ENCODE measurements at places on chromosomes 3 and 15.

- peak; percentile 76 for DNase-seq
These were observed 10.2 kb upstream of the PLXND1 start for GRCh38 chr3:129616713-129617112.

GRCh38 chr3:141129541-141130011 lies 78.4 kb downstream of the SPSB4 start:
- no peak for DNase-seq

DNA sequence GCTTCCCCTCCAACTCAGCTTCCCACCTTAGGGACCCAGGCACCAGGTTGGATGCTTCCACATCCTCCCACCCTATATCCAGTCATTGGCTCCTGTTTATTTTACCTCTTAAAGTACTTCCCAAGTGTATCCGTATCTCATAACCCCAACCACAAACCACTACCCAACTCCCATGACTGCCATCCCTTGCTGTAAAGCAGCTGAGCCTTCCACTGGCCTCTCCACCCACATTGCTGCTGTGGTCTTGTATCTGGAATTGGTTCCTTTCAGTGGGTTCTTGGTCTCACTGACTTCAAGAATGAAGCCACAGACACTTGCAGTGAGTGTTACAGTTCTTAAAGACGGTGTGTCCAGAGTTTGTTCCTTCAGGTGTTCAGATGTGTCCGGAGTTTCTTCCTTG lies 79.8 kb upstream of the HRH1 start:
- DNase-seq: no peak

GRCh38 chr3:30648670-30649357 lies 42.4 kb downstream of the TGFBR2 start:
- no peak for DNase-seq

DNA sequence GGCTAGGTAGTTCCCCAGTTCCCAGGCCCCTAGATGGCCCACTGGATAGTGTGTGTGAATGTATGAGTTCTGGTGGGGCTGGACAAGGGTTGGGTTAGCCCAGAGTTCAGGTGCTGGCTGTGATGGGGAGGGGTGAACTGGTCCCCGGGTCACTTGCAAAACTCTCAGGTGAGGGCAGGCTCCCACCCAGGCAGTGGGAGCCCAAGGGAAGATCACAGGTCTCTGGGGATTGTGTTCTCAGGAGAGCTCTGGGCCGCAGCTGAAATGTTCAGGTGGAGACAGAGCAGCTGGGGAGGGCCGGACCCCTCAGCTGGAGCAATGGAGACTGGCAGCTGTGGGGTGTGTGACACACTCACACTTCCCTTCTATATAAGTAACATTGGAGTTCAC lies 12.8 kb upstream of the FAM98B start:
- no peak for DNase-seq

GRCh38 chr3:150411976-150412375 lies 3.9 kb downstream of the TSC22D2 start:
- peak; percentile 58 for DNase-seq

DNA sequence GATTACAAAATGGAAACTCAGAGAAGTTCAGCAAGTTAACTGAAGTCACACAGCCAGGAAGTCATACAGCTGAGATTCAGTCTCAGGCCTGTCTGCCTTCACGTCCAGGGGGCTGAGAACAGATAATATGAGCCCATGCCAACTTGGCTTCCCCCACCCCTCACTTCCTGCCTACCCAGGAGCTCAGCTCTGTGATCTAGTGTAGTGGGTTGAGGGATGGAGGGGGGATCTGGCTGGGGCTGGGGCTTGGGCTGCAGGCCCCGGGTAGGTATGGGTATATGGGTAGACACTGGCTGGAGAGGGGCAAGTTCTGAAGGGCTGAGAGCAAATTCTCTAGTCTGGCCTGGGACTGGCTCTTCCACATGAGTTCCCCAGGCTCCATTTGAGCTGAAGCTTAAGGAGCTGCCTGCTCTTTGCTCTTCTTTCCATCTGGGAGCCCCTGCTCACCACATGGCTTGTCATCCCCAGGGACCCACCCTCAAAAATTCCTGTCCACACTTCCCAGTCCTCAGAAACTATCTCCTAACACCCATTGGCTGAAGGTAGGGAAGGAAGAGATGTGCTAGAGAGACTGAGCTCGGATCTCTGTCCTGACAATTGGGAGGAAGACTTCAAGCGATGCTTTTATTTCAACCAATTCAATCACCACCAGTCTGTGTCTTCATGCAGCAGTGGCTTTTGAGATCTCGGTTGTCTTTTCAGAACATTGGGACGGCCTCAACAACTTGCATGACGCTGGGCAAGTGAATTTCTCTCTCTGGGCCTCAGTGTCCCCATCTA lies 2.0 kb downstream of the RASGRF1 start:
- no peak for DNase-seq

DNA sequence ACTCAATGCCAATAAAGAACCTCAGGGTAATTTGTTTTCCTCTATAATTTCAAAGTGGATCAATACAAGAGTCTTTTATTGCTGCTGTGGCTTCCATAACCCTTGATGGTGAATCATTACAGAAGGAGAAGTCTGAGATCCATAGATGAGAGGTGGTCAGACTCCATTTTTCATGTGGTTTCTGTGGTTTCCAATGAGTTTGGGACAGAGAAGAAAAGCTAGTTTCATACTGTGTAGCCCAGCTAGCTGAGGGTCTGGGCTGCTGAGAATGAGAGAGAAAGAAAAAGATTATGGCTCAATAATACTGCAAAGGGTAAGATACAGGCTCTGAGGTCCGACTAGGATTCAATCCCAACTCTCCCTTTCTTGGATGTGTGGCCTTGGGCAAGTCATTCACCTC lies 180.6 kb upstream of the LRRN1 start:
- no peak for DNase-seq

Measured in fibroblast of mammary gland (primary cell).